Activated CD4-positive, alpha-beta T cell treated with anti-CD3 and anti-CD28 coated beads, Interleukin-2, amount 10 ng/mL, durations not matched to agents 7 days and 5 days (primary cell): ENCODE measurements at places on chromosomes 13 and 19.

GRCh38 chr19:45476304-45476703 is 8.5 kb downstream of the FOSB start:
- no peak for DNase-seq

DNA sequence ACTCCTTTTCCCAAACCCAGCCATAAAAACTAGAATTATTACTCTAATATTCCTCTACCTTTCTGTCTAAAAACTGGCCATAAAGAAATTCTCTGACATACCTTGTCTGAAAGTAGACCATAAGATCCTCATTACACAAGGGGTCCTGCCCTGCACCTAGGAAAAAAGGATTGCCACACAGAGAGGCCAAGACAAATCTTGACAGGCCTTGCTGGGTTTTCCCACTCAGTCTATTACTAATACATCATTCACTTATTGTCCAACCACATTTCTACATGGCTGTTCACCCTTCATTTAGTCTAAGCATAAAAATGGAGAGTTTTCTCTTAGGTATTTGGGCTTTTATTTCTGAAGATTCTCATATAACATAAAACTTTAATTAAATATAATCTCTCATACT is 319.8 kb downstream of the PCDH20 start:
- DNase-seq: no peak

- no peak for DNase-seq
These were observed 13.9 kb downstream of the FOXO1 start for GRCh38 chr13:40652588-40652940.

- peak; percentile 91 for DNase-seq
These were observed 24.2 kb downstream of the KEAP1 start for GRCh38 chr19:10478903-10479384.

DNA sequence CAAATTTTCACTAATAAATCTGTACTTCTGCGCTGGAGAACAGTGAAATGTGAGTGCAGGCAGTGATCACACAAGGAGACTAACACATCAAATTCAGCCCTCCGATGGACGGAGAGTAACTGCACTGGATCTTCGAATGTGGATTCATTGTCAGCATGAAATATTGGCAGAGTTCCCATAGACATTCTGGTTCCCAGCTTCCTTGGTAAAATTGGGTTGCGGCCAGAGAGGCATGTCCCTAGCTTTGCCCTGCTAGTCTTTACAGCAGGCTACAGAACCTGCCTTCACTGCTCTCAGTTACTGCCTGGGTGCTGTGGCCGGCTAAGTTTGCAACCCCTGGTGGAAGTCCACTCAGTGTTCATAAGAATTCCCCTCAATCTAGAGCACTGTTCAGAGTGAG is 32.3 kb upstream of the UQCRFS1 start:
- DNase-seq: no peak

DNA sequence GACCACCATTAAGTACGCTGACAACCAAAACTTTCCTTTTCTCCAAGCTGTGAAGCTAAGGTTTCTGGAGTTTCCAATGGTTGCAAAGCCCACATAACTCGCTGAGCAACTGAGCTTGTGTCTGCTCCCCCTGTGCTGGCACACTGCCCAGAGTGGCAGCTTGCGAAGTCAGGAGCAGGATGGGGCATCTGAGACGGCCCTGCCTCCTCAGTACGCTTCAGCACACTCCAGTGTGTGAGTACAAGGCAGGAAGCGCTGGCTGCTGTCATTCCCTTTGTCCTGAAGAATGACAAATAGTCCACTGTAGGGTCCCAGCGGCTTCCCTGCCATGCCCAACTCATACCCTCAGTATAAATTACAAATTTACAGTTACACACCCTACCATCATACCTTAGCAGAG is 51.5 kb downstream of the SKA3 start:
- DNase-seq: no peak

- no peak for DNase-seq
These were observed 600 bp downstream of the AP1M1 start for GRCh38 chr19:16198370-16198651.

GRCh38 chr13:68976287-68976686 is 1131.3 kb upstream of the ATXN8OS start:
- no peak for DNase-seq

DNA sequence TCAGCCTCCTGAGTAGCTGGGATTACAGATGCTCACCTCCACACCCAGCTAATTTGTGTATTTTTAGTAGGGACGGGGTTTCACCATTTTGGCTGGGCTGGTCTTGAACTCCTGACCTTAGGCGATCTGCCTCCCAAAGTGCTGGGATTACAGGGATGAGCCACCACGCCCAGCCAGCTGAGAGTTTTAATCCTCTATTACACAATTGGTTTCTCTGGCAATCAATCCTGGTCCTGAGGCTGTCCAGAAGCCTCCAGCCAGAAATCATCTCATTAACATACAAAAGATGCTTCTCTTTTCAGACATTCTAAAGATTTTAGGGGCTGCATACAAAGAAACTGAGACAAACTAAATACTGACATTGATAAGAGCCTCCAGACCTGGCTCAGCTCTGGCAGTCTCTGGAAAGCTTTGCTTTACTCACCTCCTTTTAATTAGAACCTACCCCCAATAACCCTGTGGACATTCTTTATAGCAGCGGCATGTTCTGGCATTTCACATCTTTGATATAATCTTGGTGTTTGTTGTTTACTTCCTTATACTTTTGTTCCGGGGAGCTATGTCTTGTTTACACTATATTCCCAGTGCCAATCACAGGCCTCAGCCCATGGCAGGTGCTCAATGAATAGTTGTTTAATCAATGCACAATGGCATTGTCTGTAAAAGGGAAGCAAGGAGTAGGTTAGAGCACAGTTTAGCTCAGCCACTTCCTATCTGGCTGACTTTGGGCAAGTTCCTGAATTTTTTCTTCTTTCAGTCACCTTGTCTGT is 4.1 kb upstream of the ZNF724 start:
- DNase-seq: no peak

DNA sequence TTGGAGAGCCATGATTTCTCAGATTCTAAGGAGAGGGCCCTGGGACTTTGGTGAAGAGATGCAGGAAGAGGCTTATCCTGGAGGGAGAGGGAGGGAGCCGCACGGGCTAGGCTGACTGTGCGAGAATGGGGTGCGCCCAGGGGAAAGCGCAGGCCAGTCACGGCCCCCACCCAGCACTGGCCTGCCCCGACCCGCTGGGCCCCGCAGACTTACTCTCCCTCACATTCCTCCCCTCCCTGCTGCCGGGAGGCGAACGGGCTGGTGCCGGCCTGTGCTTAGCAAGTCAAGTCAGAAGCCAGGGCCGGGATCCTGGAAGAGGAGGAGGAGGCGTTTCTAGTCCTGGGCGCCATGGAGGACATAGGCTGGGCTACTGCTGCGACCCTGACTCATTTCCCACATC is 120.0 kb downstream of the CRYL1 start:
- no peak for DNase-seq

DNA sequence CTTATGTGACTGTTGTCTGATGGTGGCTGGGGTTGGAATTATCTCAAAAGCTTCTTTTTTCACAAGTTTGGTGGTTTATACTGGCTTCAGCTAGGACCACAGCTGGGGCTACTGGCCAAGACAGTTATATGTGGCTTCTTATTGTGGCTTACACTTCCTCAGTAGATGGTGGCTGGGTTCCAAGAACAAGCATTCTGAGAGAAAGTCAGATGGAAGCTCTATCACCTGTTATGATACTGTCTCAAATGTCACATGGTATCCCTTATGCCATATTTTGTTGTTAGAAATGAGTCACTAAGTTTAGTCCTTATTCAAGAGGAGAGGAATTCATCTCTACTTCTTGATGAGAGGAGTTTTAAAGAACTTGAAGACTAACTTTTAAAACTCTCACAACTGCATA is 41.6 kb downstream of the NDFIP2 start:
- DNase-seq: peak; percentile 58

GRCh38 chr19:2171349-2172145 is 7.8 kb downstream of the DOT1L start:
- DNase-seq: peak; percentile 53

DNA sequence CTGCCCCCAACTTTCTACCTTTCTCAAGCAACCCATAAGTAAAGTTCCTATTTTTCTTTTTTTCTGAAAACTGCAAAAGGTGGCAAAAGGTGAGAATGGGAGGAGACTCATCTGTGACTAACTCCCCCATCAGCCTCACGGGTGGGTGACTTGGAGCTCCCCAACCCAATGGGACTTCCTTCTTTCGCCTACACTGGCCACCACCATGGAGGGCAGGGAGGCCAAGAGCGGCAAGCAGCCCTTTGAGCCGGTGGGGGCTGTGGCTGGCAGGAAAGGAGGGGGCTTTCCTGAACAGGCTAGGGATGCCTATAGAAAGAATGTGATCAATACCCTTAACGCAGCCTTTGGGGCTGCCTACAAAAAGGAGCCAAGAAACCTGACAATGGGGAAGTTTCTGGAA is 16.5 kb downstream of the IRS2 start:
- no peak for DNase-seq

DNA sequence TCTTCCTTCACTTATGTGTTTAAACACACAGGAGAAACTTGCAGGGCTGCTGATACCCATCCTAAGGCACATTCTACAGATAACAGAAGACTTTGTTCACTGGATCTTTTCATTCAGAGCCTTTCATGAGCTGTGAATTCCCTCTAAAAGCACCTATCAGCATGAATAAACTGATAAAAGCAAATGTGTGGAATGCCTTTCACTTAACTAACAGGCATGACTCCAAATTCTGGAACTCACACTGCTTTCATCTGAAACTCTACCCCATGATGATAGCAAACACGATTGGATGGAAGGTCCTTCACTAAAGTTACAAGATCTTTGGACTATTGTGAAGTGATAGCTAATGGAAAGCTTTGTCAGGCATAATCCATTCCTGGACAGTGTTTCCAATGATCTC is 457.3 kb downstream of the EFNB2 start:
- DNase-seq: no peak

DNA sequence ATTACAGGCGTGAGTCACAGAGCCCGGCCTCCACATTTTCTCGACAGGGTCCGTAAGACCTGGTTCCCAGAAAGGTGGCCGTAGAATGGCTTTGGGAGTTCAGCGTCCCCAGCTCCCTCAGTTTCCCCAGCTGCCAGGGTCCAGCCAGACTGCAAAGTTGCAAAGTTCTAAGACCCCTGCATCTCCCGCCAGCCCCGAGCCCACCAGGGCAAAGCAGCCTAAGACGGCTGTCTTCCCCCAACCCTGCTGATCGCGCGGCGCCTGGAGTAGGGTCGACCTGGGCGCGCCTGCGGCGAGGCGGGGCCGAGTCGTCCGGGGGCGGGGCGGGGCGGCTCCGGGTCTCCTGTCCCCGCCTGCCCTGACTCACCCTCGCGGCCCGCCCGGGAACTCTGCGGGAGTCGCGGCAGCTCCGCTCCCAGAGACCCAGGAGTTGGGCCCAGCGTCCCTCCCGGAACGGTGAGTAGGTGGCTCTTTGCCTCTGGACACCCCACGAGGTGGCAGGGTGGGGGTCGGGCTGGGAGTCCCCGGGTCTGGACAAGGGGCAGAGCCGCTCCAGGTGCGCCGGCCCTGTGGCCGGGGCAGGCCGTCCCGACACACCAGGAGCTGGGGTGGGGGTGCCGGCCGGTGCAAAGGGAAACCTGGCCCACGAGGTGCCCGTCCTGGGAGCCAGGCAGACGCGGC is at the start of gene LRRC8E:
Gene LRRC8E (plus strand): TSS at position 366 of the 681 bp plus-strand sequence. CDS start 7,094 bp downstream, outside the sequence.
- DNase-seq: no peak

GRCh38 chr19:57105976-57106721 is 13.6 kb upstream of the USP29 start:
- no peak for DNase-seq

GRCh38 chr19:39474139-39474620 is 6.5 kb upstream of the TIMM50 start:
- DNase-seq: peak; percentile 76

GRCh38 chr19:41796901-41797300 is 514 bp downstream of the CEACAM3 start:
- DNase-seq: no peak

DNA sequence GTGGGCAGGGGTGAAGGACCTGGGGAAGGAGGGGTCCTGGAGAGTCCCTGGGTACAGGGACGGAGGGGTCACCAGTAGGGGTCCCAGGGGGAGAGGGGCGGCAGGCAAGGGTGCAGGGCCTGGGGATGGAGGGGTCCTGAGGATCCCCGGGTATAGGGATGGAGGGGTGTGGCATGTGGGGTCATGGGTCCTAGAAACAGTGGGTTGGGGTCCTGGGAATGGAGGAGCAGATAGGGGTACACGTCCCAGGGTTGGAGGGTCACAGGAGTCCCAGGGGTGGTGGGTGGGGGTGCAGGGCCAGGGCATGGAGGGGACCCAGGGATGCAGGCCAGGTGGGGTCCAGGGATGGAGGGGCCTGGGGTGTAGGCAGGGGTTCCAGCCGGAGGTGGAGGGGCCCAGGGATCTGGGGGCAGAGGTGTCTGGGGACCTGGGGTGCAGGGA is 1.4 kb downstream of the BTBD2 start:
- DNase-seq: no peak

DNA sequence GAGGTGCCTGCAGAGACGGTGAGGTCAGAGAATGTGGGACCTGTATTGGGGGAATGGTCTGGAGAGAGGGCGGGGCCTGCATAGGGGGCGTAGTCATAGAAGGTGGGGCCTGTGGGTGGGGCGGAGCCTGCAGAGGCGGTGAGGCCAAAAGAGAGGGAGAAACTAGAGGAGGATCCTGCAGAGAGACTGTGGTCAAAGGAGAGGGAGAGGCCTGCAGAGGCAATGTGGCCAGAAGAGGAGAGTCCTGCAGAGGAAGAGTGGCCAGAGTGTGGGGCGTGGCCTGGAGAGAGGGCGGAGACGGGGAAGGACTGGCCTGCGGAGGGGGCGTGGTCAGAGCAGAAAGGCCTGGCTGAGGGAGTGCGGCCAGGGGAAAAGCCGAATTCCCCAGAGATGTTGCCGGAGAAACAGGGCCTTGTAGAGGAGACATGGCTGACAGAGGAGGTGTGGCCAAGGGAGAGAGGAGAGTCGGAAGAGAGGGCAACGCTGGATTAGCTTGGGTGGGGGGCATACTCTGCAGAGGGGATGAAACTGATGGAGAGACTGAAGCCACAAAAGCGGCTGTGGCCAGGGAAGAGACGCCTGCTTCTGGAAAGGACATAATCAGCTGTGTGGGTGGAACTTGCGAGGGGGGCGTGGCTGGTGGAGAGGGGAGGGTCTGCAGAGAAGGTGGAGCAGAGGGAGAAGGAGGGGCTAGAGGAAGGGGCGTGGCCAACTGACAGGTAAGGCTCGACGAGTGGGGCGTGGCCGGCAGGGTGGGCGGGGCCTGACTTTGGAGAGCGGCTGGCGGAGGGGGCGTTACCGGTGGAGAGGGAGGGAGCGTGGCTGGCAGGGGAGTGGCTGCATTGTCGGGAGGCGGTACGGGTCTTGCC is 2.5 kb downstream of the PRR36 start:
- peak; percentile 84 for DNase-seq

GRCh38 chr19:291561-292280 is 518 bp upstream of the PLPP2 start:
- DNase-seq: no peak

DNA sequence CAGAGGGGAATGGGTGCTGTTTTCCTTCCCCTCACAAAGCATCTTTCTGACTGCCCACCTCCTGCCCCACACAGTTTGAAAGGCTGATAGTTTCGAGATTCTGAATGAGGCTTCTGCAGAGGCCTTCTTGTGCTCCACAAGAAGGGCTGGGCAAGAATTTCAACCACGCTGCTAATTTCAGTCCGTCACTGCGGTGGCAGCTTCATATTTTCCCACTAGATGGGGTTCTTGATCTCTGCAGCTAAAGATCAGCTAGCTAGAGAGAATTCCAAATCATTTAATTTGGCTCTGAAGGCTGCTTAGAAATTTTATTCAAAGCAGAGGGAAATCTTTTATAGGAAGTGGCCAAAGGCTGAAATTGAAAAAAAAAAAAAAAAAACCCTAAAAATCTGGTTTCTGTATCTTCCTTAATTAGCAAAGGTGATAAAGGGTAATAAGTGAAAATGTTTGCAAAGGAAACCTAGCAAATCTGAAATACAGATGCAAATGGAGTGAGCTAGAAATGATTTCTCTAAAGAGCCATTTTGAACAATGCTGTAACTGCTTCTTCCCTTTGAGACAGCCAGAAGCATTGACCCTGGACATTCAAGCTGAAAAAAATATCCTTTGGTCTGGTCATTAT is 38.0 kb upstream of the C13orf42 start:
- DNase-seq: no peak
